ENCODE measurements at places on chromosomes 4 and X.

- no peak for DNase-seq
These were observed 29.0 kb downstream of the NAA11 start for GRCh38 chr4:79296768-79297428.

DNA sequence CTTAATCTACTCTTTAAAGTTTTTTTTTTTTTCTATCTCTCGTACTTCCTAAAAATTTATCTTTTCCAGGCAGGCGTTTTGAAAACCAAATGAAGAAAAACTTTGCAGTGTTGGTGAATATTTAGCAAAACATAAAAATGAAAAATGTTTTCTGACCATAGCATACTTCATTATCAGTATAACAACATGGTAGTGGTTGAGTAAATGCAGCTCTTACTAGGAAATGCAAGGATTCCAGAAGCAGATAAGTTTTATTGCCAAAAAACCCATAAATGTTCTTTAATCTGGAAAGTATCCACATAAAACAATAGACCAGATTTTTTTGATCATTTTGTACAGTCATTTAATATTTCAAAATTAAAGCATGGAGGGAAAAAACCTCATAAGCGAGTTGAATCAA lies 136.9 kb upstream of the GUCY1A1 start:
- no peak for DNase-seq

- no peak for DNase-seq
These were observed 113.3 kb upstream of the ATP6AP2 start for GRCh38 chrX:40467454-40467853.

- DNase-seq, result no peak
These were observed 23.7 kb downstream of the FAM193A start for GRCh38 chr4:2560167-2560566.

DNA sequence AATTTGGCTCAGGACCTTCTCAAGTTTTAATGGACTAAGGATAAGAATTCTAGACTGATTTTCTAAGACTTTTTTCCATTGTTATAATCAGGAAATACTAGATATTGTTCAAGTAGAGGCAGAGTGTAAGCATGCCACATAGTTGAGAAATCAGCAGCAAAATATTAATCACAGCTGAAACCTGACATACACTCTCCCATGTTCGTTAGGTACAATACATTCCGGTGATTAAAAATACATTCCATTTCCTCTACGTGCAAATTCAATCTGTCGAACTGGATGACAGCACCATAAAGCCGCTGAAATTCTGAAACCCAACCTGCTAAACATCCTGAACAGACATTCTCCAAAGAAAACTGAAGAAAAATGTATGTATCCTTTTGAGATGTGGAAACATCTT lies 587.6 kb upstream of the DIPK2B start:
- no peak for DNase-seq

DNA sequence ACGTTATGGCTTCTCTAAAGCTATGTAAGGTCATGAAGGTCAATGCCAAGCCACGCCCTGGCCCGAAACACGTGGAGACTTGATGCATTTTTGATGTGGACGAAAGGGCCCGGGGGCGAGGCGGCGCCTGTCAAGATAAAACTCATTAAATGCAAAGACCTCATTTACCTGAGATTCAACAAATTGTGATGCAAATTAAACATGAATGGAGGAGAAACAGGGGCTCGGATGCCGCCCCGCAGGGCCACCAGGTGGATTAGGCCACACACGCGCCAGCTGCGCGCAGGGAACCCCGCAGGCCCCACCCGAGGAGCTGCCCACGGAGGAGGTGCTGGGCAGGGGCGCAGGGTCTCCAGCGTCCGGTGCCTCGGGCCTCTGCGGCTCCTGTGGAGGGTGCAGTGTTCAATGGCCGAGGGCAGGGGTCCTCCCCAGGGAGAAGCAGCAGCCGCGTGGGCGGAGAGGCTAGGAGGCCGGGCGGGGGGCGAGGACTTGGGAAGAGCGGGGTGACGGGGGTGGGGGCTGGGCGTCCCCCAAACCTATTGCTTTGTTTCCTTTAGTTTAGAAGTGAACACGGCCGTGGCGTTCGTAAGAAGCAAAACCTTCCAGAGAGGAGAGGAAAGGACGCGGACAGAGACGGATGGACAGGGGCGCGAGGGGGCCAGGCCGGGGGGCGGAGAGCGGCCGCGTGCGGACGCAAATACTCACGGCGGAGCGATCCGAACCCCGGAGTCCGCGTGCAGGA lies 40.4 kb downstream of the CPLX1 start:
- no peak for DNase-seq

- no peak for DNase-seq
These were observed 67.5 kb downstream of the ABCG2 start for GRCh38 chr4:88090898-88091297.

GRCh38 chr4:76200771-76201231 lies 12.8 kb downstream of the SCARB2 start:
- no peak for DNase-seq

- no peak for DNase-seq
These were observed 47.7 kb downstream of the FGFRL1 start for GRCh38 chr4:1058997-1059665.

- no peak for DNase-seq
These were observed 853.5 kb downstream of the TRIML1 start for GRCh38 chr4:188992706-188993105.

GRCh38 chr4:104436542-104436941 lies 58.2 kb downstream of the CXXC4 start:
- DNase-seq, result no peak

DNA sequence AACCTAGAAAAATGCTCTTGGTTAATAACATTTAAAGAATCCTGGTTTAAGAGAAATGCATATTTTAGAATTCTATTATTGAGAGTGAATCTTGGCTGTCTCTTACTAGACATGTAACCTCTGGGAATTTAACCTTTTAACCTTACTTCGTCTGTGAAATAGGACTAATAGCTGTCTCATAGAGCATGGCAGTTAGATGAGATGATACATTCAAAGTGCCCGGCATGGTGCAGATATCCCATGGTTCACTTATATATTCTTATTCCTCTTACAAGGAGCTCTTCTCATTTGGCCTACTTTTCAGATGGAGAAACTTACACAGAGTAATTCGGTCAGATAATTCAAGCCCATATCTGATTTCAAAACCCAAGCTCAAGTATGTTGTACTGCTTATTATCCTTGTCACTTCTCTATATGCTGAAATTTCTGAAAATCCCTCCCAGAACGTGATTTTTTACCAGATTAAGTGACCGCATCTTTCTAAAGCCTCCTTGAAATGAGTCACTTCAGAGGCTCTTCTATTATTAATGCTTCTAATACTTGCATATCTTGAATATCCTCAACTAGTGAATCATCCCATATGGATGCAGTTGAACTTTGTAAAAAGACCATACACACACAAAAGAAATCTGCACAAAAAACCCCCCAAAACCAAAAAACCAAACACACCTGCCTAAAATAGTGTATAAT lies 4.9 kb downstream of the CDKN2AIP start:
- DNase-seq, result peak; percentile 87

GRCh38 chr4:89836897-89837384 lies at the start of gene SNCA:
Gene SNCA, minus strand, starts transcription at chr4:89837161. Its CDS starts 1,494 bp downstream, at chr4:89835667.
- peak; percentile 89 for DNase-seq

- DNase-seq, result no peak
These were observed 25.6 kb downstream of the PNMA6E start for GRCh38 chrX:153375571-153375970.

- DNase-seq, result no peak
These were observed 129.3 kb upstream of the PGRMC2 start for GRCh38 chr4:128416921-128417320.

GRCh38 chr4:169070071-169070894 lies 60.2 kb upstream of the CBR4 start:
- DNase-seq, result peak; percentile 44

DNA sequence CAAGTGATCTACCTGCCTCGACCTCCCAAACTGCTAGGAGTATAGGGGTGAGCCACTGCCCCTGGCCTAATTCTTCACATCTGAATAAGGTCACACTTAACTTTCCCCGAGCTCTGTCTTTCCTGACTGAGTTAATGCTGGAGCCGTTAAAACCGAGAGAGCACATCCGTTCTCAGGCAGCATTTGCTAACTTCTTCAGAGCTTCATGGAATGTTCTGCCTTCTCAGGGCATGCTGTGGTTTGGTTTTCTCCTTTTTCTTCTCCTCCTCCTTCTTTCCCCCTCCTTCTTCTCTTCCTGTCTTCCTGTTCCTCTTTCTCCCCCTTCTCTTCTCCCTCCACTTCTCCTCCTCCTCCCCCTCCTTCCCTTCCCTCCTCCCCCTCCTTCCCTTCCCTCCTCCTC lies 119.9 kb downstream of the ASMT start:
- no peak for DNase-seq
